ENCODE measurements at places on chromosomes 4 and X. TPM values are rescaled to one million over a fixed set of nuclear protein-coding genes. Genes with fewer than 3 reads are reported as not detected.

DNA sequence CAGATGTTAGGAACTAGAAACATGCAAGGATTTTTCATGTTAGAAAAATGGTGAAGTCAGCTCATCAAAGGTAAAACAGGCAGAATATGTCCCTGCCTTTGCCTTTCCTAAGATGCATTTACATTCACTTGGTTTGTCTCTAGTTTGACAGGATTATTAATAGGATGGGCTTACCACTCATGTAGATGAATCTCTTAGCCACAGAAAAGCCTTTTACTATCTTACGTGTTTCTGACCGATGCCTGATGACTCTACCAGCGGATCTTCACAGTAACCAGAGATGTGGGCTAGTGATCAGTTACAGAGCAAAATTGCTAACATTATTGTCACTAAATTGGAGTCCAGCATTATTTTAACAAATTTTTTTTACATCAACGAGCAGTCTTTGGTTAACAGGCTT, 187.6 kb downstream of the MAML3 start:
- no peak for DNase-seq

GRCh38 chr4:8862334-8862733, 9.3 kb downstream of the HMX1 start:
- DNase-seq: no peak

DNA sequence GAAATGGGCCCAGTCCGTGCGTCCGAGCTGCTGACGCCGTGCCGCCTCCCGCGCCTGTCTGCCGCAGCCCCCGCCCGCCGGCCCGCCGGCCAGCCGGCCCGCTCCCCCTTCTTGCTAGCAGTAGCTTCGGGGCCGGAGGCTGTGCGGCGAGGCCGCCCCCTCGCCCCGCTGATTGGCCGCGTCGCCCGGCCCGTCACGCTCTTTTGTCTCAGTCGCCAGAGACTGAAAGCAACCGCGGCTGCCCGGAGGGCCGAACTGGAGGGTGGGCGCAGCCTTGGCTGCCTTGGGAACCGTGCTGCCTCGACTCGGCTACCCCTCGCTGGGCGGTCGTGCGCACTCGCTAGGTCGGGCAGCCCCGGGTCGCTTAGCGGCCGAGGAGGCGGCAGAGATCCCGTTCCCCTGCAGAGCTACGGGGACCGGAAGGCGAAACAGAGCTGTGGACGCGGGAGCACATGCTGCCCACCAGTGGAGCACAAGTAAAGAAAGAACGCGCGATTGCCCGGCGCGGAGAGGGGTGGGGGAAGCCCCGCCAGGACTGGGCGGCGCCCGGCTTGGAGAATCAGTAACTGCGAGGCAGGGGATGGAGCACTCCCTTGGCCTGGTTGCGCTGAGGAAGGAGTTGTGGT, at the start of gene ZCCHC18:
ZCCHC18 (plus strand) TSS at position 198 of the 626 bp plus-strand sequence. CDS start 1,589 bp downstream, outside the sequence.
- DNase-seq: peak; percentile 41

DNA sequence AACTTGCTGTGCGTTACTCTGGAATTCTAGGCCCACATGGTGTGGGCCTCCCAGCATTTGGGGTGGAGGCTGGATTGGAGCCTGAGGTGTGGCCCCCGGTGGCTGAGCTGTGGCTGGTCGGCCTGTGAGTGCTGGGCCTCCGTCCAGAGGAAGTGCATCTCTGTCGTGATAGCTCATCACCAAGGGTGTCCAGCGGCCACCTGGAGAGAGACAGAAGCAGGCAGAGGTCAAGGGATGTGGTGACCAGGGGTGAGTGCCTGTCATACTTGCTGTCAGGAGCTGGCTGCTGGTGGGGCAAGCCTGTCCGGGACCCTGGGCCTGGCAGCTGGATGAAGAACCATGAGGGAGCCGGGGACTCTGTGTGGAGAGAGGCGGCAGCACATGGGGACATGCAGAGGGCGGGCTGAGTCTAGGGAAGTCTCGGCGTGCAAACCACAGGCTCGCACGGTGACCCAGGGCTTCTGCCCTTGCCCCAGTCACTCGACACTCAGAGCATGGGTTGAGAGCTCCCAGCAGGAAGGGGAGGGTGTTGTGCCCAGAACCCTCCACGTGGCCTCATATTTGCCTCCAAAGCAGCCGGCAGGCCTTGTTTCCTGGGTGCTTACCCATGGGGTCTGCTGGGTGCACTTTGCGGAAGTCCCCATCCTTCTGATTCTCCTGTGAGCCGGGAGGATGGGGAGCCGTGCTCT, 6.2 kb downstream of the SORCS2 start:
- DNase-seq: no peak

GRCh38 chr4:44025376-44026020, 423.1 kb downstream of the KCTD8 start:
- peak; percentile 13 for DNase-seq

DNA sequence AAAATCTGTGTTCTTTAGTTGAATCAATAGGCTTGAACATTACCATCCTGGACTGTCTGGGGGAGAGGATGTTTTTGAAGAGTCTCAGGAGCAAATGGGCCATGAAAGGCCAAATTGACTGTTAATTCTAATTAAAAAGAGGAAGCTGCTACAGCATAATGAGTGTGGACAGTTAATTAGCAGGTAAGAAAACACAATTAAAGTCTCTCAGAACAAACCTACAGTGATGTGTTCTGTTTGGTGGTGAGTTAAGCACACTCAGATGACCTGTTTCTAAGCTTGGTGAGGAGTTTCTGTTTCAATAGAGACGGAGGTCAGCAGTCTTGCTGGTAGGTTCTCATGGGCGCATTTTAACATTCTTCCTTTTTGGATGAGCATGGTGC, 68.1 kb downstream of the DRD5 start:
- DNase-seq: no peak

DNA sequence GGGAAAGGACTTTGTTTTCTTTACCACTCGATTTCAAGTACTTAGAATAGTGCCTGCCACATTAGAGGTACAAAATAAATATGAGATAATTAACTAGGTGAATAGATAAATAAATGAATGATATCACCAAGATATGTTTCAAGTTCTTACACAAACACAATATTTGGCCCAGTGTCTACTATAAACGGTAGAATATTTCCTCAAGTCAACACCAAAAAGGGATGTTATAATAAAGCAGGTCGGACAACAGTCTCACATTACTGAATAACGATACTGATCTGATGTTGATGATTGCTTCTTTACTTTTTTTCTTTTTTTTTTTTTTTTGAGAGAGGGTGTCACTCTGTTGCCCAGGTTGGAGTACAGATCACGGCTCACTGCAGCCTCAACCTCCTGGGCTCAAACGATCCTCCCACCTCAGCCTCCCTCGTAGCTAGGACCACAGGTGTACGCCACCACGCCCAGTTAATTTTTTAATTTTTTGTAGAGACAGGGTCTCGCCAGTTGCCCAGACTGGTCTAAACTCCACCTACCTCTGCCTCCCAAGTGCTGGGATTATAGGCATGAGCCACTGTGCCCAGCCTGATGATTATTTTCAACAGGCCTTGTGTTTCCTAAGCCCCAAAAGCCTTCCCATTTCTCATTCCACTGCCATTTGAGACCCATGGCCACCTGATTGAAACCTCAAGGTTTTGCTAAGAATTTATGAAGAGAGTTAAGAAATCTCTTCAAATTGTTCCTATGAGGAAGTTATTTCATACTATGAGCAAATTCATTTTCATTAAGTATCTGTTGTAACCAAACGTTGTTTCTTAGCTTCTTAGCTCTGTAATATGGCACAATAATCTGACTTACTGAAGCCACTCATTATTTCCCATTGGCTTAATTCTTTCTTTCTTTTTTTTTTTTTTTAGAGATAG, 2.3 kb downstream of the MANBA start:
- no peak for DNase-seq

GRCh38 chrX:84153538-84153937, 34.5 kb downstream of the RPS6KA6 start:
- DNase-seq: no peak

DNA sequence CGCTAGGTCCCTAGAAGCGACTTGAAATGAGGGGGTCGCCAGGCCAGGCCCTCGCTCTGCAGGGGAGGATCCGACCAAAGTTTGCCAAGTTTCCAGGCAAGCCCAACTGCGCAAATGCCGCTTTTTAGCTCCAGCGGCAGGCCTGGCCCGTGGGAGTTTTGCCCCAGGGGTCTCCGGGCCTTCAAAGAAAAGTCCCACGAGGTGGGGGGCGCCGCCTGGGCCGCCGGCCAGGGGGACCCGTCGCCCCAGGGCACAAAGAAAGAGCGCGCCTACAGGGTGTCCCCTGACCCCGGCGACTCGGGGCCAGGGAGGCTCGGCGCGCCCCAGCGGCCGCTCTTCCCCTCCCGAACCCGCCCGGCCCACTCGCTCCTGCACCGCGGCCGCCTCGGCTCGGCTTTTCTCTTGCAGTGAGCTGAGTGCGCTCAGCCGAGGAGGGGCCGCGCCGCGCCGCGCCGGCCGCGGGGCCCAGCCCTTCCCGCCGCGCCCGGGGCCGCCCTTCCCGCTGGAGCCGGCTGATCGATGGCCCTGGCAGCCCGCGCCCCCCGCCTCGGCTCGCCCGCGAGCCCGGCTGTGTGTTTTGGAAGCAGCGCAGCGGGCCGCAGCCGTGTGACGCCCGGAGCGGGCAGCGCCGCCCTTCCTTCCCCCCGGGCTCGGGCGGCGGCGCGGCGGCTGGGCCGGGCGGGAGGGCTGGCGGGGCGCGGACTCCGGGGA, 754 bp upstream of the KLF3 start:
- peak; percentile 29 for DNase-seq

GRCh38 chr4:23999714-24000469, 110.0 kb upstream of the PPARGC1A start:
- DNase-seq: no peak

- peak; percentile 82 for DNase-seq
These were observed 186.5 kb upstream of the RPL34 start for GRCh38 chr4:108433832-108434231.

DNA sequence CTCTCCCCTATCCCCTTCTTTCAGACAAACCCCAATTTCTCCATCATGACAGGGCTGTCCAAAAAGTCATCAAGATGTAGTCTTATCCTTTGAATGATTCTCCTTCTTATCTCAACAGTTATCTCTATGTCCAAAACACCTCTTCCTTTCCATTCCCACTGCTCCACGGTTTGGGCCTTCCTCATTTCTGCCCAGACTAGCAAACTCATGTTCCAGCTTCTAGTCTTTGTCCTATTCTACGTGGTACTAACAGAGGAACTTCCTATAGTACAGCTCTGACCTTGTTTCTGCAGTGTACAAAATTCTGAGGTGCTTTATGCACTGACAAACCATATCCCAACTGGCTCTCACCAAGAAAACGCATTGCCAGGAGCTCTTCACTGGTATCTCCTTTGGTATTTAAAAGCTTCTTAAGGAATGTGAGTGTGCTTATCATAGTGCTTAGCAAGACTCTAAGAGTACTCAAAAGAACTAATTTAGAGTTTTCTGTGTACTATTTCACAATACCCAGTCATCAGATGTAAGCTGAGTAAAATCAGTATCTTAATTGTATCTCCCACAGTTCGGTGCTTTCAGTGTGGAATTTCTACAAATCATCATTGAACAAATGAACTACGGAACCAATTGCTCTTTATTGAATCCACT, 65.5 kb downstream of the MAML3 start:
- peak; percentile 83 for DNase-seq

GRCh38 chrX:154313147-154313546, 17.6 kb downstream of the TKTL1 start:
- DNase-seq: no peak

GRCh38 chrX:16578218-16578617, 71.7 kb upstream of the S100G start:
- peak; percentile 10 for DNase-seq

GRCh38 chr4:162115333-162115732, 48.5 kb downstream of the FSTL5 start:
- no peak for DNase-seq

DNA sequence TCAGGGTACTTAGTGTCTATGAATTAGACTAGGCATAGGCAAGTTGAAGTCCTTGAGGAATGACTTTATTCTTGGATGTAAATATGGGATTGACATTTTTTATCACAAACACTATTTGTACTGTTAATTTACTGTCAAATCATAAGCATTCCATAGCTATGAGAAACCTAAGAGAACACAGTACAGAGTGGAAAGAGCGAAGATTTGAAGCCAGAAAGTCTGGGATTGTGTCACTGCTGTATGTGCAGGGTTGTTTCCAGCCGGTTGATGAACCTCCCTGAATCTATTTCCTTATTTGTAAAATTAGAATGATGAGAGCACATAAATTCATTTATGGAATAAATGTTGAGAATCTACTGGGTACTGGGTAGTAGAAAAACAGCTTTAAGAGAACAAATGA, 14.4 kb upstream of the KLHL5 start:
- no peak for DNase-seq

DNA sequence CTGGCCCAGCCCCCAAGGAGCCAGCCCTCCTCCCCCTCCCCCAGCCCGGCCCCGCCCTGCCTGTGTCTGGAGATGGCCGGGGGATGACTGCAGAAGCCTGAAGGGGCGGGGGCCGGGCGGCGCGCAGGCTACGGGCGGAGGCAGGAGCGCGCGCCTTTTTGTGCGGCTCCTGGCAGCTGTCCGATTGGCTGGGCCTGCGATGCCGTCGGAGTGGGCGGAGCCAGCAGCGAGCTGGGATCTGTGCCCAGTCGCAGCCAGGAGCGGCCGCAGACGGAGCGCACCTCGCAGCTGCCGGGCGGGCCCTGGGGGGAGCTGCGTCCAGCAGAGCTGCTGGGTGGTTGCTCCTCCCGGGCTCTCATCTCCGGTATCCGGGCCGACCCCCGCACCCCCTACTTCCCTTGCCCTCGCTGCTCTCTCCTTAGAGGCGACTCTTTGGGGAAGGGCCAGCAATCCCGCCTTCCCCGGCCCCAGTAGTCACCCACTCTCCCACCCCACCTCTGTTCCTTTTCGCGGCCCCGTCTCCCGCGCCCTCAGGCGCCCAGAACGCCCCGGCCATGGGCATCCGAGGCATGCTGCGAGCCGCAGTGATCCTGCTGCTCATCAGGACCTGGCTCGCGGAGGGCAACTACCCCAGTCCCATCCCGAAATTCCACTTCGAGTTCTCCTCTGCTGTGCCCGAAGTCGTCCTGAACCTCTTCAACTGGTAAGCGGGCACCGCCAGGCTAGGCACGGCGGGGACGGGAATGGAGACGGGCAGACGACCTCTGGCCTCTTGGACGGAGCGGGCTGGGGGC, at the start of gene GABRQ:
GABRQ (plus strand) TSS at position 247 of the 794 bp plus-strand sequence; CDS start at position 555, 308 bp downstream.
- DNase-seq: peak; percentile 1

- DNase-seq: no peak
These were observed 605.5 kb upstream of the PITX2 start for GRCh38 chr4:111228396-111228795.

DNA sequence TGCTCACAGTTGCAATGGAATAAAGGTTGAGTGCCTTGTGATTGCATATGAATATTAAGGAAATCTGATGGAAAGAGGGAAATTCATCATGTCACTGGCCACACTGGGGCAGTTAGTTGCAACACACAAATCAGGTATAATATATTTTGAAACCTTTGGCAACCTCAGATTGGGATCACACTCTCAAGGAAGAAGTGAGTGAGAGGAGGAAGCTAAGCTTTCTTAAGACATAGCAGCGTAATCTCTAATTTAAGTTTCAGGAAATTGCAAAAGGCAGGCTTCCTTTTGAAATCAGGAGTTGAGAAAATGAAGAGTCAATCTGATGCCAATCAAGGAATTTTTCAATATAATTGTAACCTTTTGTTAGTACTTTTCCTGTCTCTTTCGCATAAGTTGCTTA, 12.3 kb upstream of the CLTRN start:
- DNase-seq: no peak

PITX2 gene
- 7.8 TPM for total RNA-seq

PARM1 gene
- 0.86 TPM for total RNA-seq

BANK1 gene
- 0.32 TPM for total RNA-seq

ABCG2 gene
- total RNA-seq: 2.2 TPM

POLA1 gene
- 11.9 TPM for total RNA-seq

GABRG1 gene
- not detected for total RNA-seq

CYLC1 gene
- total RNA-seq: not detected

MAGEA9B gene
- total RNA-seq: under 0.01 TPM
